Dorsolateral prefrontal cortex (tissue), 122 donors: ENCODE measurements at places on chromosomes 3 and 15.

DNA sequence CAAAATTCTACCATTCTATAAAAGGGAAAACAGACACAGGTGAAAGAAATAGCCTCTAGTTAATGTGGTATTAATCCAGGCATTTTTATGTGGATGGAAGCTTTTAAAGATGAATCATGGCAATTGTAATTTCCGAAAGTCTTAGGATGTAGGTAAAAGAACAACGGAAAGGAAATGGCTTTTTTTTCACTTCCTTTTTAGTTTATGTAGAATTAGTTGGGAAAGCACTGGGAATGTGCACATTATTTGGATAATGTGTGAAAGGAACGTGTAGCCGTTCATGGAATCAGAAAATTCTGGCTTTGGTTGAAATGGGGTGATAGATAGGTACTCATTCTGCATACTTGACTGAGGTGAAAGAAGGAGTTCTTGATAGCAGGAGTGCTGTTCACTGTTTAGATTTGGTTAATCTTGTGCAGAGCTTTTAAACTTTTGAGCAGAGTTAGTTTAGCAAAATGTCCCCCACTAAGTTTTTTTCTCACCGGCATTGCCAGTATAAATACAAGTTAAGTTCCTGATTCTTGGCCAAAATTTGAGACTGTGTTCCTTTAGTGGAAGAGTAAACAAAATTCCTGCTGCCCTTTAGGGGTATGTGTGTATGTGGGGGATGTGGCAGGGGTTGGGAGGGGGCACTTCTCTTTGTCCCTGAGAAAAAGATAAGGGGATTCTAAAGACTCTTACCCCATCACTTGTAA is 20.2 kb upstream of the UTS2B start:
- DNase-seq, result no peak

- DNase-seq, result no peak
These were observed 41.8 kb downstream of the KCNH8 start for GRCh38 chr3:19190126-19190525.

DNA sequence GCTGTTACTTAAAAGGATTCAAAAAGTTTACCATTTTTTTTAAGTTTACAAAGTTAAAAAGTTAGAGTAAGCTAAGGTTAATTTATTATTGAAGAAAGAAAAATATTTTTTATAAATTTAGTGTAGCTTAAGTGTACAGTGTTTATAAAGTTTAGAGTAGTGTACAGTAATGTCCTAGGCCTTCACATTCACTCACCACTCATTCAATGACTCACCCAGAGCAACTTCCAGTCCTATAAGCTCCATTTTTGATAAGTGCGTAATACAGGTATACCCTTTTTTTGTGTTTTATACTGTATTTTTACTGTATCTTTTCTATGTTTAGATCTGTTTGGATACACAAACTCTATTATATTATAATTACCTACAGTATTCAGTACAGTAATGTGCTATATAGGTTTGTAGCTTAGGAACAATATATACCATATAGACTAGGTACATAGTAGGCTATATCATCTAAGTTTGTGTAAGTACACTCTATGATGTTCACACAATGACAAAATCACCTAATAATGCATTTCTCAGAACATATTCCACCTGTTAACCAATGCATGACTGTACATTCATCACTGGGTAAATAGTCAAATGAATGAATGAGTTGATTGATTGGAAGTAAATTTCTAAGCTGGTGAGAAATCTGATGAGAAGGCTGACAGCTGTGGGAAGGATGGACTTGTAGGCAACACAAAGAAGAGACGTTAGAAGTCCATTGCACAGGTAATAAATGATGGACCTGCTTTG is 95.2 kb upstream of the CDIN1 start:
- no peak for DNase-seq

DNA sequence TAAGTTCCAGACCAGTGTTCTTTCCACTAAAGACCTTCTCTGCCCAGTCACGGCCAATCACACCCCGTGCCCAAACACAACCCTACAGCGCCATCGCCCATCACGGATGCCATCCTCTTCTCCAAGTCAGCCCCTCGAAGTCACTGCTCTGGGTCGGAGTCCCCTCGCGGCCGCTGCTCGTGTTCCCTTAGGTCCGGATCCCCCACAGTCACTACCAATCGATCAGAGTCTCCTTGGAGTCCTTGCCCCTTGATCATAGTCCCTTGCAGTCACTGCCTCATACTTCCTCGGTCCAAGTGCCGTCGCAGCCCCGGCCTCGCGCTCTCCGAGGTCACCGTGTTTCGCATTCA is 461 bp downstream of the PCYT1A start:
- no peak for DNase-seq

GRCh38 chr3:32109256-32109655 is 2.8 kb downstream of the GPD1L start:
- DNase-seq, result peak; percentile 87

GRCh38 chr3:193464889-193465288 is 86.3 kb upstream of the ATP13A5 start:
- DNase-seq, result no peak

- DNase-seq, result no peak
These were observed 18.8 kb upstream of the GASK1A start for GRCh38 chr3:42960282-42960681.

DNA sequence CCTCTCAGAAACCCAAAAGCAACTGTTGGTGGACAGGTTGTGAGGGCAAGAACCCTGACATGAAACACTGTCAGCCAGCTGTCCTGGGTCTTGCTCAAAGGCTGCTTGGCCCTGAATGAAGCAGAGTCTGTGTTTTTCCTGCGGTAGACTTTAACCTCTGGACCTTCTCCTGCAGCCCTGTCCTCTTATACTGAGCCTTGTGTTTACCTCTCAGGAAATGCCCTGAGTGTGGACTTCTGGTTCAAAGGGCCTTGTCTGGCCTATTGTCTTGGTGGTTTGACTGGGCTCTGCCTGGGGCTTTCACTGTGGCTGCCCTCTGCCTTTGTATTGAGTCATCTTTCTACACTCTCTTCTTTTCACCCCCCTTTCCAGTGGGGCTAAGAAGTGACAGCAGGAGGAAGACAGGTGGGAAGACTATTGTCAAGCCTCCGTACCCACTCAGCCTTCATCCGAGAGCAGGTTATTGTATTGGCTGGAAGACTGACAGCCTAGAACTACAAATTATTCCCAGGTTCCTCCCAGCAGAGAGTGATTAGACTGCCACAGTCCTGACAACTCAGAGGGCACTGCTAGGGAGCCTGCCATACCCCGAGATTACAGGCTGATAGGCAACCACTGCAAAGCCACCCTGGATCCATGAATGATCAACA is 3.5 kb downstream of the SEC13 start:
- no peak for DNase-seq

- DNase-seq, result no peak
These were observed 67.2 kb upstream of the XCR1 start for GRCh38 chr3:46094506-46094905.

DNA sequence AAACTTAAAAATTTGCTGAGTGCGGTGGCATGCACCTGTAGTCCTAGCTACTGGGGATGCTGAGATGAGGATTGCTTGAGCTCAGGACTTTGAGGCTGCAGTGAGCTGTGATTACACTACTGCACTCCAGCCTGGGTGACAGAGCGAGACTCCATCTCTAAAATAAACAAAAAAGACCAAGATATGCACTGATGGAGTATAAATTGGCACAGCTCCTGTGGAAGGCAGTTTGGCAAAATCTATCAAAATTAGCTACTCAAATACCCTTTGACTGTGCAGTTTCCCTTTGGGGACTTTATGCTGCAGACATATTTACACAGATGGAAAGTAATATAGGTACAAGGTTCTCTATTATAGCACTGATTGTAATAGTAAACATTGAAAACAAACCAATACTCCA is 18.1 kb upstream of the U2SURP start:
- DNase-seq, result no peak

- no peak for DNase-seq
These were observed 215.7 kb downstream of the STT3B start for GRCh38 chr3:31748281-31748932.

DNA sequence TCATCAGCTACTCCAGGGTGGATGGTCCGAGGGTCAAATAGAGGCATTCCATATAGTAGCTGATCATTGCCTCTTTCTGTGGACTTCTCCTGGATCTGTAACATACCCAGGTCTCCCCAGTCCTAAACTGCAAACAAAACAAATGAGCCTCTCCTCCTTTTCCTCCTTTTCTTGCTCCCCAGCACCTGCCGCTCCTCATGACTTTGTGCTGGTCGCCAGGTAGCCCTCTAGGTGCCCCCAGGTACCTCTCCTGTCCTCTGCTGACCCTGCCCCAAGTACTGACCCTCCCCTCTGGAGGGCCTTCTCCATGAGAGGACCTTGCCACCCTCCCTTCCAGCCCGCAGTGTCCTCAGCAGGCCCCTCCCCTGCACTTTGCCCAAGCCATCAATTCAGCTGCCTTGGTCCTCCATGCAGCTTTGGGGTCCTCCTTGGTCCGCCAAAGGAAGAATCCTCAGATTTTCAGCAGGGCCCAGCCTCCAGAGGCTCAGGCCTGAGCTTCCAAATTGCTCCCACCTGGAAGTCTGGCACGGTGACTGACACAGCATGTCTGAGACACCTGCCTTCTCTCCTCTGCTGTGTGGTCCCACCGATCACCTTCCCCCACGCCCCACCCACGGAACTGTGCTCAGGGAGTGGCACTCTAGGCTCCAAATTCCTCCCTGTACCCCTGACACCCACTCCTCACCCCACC is 111.0 kb downstream of the LRRK1 start:
- DNase-seq, result peak; percentile 20

- no peak for DNase-seq
These were observed 159.4 kb upstream of the CHRM5 start for GRCh38 chr15:33808720-33809457.

GRCh38 chr15:34588046-34588674 is 4.7 kb upstream of the GOLGA8B start:
- DNase-seq, result peak; percentile 82

DNA sequence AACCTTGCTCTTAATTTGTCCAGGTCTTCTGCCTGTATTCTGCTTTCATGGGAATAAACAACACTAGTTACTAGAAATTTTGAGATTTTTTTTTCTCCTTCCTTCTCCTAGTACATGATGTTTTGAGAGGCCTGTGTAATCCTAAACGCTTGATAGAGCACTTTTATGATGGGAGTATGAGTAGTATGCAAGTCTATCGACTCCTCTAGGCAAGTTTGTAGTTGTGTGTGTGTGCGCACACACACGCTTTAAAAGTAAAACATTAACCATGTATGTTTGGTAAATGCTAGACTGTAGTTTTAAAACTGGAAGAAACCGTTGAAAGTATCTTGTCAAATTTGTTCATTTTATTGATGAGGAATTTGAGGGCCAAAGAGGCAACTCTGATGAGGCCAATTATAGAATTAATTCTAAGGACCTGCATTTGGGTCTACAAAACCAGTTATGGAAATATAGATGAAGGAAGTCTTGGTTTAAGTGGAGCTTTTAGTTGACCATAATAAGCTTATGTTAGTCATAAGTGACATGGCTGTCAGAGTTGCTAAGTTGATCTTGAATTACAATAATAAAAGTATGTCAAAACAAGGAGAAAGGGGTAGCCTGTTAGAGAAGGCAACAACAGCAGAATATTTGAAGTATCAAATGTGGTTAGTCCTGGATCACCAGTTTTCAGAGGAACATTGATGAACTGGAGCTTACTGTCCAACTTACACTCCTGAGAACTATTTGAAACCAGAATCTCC is 47.1 kb downstream of the AKAP13 start:
- no peak for DNase-seq

DNA sequence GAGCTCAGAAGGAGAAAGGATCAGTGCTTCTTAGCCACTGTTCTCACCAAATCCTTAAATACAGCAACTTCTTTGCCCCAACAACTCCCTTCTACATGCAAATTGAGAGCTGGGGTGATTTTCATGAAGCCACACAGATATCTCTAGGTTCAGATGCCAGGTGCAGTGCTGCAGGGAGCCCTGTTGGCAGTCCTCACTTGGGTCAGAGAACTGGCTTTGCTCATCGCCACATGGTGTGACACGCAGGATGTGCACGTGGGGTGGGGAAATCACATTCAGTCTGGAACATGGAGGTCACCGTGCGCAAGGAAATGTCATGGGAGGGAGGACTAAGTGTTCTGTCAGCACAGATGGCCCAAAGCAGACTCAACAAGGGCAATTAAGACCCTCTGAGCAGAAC is 103.8 kb downstream of the WDR76 start:
- DNase-seq, result no peak

- no peak for DNase-seq
These were observed 72.6 kb downstream of the REC114 start for GRCh38 chr15:73515527-73515926.

DNA sequence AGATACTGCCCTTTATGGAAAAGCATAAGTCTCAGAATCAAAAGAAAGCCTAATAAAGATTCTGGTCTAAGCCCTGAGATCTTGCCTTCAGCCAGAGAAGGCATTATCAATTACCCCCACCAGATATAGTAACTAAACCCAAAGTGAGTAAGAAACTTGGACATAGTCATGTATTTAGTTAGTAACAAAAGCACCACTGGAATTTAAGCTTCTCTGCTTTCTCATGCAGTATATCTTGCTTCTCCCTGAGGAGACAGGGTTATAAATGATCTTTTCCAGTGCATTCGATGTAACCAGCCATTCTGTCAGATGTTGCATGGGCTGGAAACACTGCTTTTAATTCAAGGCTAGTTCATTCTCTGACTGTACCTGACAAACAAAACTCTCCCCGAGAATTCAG is 946.7 kb downstream of the NAALADL2 start:
- DNase-seq, result no peak

DNA sequence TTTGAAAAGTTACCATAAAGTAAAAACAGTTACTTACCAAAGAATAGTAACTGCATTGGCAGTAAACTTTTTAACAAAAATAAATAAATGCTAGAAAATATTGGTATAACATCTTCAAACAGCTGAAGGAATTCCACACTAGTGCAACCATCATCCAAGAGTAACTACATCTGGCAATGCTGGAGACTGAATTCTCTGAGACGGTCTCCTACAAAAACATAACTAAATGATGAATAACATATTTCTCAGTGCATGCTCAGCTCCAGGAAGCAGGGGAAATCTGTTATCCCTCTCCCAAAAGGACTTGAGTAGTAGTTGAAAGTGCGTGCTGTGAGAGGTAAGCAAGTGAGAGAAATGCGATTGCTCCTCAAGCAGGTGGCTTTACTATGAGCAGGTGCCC is 526.8 kb upstream of the CCDC54 start:
- no peak for DNase-seq

- DNase-seq, result no peak
These were observed 20.1 kb upstream of the AMOTL2 start for GRCh38 chr3:134394380-134394779.

- DNase-seq, result no peak
These were observed 9.3 kb downstream of the RFTN1 start for GRCh38 chr3:16504242-16504641.

DNA sequence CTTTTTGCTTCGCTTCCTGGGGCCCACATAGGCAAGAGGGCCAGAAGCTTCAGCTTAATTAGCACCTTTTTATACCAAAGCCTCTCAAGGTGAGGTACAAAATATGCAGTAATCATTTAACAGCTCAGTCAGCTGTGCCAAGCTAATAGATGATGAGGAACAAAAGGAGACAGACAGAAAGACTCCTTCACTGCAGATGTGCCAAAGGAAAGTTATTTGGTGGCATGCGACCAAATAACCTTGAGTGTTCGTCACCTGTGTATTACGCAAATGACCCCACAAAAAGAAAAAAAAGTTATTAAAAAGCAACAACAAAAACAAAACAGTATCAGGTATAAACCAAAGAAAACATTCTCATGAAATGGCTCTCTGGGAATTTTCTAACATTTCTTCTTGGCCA is 325.8 kb upstream of the IGF1R start:
- no peak for DNase-seq
